ENCODE measurements at places on chromosomes 2 and 18.

- no peak for DNase-seq
Observed at GRCh38 chr2:84870306-84870705, 10.6 kb downstream of the TRABD2A start.

- no peak for DNase-seq
Observed at GRCh38 chr18:31510319-31510718, 12.3 kb downstream of the DSG2 start.

GRCh38 chr18:27636576-27637085, 451.5 kb upstream of the CHST9 start:
- DNase-seq: no peak

DNA sequence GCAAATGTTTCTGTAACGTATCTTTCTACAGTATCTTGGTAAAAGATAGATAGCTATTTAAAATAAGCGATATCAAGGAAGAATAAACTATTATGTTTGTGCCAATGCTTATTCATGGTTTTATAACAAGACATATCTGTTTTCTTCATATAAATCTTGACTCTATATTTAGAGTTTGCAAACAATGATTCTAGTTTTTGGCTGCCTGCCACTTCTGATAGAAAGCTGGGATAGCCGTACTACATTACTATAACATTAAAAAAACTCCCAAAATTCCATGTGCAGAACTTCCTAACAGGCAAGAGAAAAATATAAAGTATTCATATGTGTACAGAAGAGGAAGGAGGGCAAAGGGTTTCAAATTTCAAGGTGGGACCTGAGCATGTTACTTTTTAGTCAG, 985.0 kb downstream of the BCL11A start:
- no peak for DNase-seq
